Dorsolateral prefrontal cortex (tissue), 122 donors: ENCODE measurements at places on chromosomes 11 and 22. TPM values are rescaled to one million over a fixed set of nuclear protein-coding genes. Genes with fewer than 3 reads are reported as not detected.

Gene MUC5AC
- total RNA-seq = not detected

Gene MS4A15
- not detected for total RNA-seq

Gene TMEM45B
- total RNA-seq = 0.54 TPM

Gene OR5T3
- total RNA-seq = not detected
